Left ventricle myocardium superior (tissue), 1 donor: ENCODE measurements at places on chromosomes 4 and X. TPM values are rescaled to one million over a fixed set of nuclear protein-coding genes. Genes with fewer than 3 reads are reported as not detected.

The ATP6AP2 gene
- total RNA-seq: 42.9 TPM

- no peak for DNase-seq
Observed at GRCh38 chr4:172515266-172515879, 653.2 kb upstream of the GALNT7 start.

The ZNF711 gene
- total RNA-seq: 0.62 TPM

DNA sequence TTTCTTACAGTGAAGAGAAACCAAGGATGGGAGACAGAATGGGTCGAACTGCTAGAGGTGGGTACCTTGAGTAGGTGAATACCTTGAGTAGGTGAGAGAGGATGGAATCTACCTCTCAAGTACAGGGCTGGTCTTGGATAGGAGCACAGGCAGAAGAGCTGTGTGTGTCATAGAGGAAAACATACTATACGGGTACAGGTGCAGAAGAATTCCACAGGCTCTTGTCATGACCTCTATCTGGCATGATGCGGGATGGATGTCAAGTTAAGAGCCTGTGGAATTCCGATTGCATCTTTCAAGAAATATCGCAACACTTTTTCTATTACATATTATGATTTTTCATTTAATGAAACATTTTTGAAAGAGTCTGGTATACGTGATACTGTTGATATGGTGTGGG is 18.0 kb upstream of the OCIAD1 start:
- no peak for DNase-seq

DNA sequence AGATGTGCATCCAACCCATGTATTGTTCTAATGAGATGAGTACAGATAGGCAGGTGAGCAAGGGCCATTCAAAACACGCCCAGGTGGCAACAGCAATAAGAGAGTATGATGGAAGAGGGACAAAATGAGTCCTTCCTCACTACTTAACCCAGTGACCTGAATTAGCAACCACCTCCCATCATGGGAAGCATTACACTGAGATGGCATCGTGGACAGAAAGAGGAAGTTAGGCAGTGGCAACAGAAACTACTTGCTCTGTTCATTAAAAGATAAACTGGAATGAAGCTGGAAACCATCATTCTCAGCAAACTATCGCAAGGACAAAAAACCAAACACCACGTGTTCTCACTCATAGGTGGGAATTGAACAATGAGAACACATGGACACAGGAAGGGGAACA is 17.2 kb downstream of the RXFP1 start:
- no peak for DNase-seq

GRCh38 chrX:21840193-21840545 is 752 bp downstream of the MBTPS2 start:
- DNase-seq: no peak

- DNase-seq: no peak
Observed at GRCh38 chr4:14023896-14024295, 396.4 kb upstream of the BOD1L1 start.

- no peak for DNase-seq
Observed at GRCh38 chr4:139567159-139567870, 11.3 kb upstream of the SETD7 start.

- no peak for DNase-seq
Observed at GRCh38 chr4:18734405-18734804, 712.9 kb upstream of the LCORL start.

DNA sequence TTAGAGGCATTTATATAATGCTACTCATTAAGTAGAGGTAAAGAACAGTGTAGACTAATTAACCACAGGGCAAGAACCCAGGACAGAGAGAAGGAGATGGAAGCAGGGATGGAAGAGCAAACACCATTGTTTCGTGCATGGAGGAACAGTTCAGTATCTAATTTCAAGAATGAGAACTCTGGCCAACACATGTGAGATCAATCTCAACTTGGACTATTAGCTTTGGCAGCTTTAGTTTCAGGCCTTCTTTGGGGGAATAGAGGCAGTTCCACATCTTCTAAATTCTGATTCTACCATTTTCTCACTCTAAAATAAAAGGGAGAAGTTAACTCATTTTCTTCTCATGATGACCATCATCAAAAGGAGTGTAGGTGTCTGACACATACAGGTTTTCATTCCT is 207.0 kb downstream of the LDB2 start:
- no peak for DNase-seq

DNA sequence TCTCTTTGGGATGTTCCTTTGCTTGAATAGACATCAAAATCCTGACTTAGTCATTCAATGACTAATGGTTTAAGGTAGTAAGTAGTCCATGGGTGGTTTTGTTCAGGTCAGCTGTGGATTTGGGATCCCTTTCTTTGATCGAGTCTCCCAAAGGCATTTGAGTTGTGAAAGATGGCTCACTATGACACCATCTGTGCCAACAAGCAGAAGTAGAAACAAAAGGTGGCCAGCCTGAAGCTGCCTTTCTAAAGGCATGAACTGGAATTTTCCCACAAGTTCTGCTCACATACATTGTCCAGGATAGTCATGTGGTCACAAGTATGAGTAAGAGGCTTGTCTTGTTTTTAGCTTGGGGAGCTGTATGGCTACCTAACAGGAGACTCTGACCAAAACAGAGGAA is 129.9 kb downstream of the CCNG2 start:
- no peak for DNase-seq

- no peak for DNase-seq
Observed at GRCh38 chr4:111323496-111323895, 700.6 kb upstream of the PITX2 start.

The ANKRD50 gene
- 5.4 TPM for total RNA-seq
